ENCODE measurements at places on chromosomes 6 and 20.
A peak's percentile ranks its signal among the peaks of the same experiment; 100 is the strongest.

DNA sequence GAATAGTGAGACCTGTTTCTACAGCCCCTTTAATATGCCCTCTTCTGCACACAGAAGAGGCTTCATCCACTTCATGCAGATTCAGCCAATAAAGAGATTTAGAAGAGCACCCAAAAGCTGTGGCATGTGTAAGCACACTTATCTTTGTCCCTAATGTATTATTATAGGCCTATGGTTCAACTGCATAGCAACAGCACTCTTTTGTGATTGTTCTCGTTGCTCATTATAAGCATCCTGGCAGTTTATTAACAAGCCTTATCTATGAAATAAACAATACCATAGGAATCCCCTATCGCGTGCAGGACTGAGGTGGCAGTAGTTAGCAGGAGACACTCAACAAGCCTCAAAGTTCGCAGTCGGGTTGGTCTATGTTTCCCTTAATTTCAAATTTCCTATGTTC lies 138.5 kb upstream of the BEND6 start:
- no peak for DNase-seq

DNA sequence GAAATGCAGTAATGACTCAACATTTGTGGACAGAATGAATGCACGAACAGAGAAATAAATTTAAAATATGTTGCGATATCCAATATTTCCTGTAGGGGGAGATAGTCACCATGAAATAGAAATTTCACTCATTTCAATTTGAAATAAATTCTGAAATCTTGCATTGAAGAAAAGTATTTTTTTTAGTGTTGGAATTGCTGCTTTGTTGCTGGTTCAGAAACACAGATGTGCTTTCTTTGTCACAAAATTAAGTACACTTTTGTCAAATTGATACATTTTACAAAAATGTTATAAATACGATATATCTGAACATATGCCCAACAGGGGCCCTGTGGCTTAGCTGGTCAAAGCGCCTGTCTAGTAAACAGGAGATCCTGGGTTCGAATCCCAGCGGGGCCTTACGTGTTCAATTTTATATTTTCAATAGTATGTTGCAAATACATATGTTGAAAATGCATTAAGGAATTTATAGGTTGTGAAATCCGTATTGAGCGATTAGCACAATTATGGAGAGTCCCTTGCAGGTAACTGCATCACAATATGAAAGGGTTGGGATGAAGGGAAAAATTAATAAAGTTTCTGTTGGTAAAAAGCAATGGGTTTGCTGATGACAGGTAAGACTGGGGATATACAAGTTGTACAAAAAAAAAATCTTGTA lies 85.4 kb upstream of the PRSS16 start:
- no peak for DNase-seq

DNA sequence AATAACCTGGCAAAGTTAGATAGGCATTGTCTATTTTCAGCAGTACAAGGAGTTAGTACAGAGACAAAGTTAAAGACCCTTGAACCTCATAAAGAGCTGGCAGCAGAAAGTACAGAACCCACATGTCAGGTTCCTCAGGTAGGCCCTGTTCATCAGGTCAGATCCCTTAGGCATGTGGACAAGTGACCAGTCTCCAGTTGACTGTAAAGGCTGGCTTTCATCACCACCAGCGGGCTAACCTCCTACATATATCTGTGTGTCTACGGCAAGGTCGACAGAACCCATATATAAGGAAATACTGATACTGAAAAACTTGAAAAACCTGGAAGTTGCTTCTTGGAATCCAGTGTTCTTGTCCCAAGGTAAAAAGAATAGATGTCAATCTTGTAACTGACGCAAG lies 223.1 kb upstream of the SGK1 start:
- DNase-seq = no peak

- DNase-seq = peak; percentile 74
These were observed 170.2 kb downstream of the NFATC2 start for GRCh38 chr20:51372176-51372803.

DNA sequence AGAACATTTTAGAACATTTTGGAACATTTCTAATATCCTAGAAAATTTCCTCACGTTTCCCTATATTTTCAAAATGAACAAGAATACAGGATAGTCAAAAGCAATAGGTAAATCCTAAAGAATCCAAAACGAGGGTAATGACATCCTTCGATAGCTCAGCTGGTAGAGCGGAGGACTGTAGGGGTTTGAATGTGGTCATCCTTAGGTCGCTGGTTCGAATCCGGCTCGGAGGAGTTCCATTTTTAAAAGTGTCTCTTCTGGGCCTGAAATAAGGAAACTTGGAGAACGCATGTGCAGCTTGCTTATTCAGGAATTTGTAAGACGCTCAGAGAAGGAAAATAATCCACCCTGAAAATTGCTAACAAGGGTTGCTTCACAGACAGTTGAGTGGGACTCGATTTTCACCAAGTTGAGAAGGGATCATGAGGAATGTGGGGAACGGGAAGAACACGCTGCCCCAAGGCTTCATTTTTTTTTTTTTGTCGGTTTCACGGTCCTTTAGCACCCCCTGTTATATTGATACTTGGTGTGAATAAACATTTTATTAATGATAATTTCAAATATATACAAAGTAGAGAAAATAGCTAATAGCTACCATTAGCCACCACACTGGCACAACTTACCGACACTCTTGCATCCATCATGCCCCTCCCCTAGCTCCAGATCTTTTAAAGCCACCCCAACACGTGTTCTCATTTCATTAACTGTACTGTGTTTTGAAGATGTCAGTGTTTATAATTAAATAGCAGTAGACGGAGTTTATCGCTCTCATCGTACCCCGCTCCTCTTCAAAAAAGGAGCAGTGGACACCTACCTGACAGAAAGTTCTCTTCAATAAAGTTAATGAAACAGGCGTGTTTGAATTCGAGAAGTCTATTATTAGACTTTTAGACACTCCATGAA lies 1.8 kb upstream of the ABT1 start:
- no peak for DNase-seq

GRCh38 chr6:13261464-13261994 lies 66.8 kb downstream of the TBC1D7 start:
- DNase-seq = no peak

DNA sequence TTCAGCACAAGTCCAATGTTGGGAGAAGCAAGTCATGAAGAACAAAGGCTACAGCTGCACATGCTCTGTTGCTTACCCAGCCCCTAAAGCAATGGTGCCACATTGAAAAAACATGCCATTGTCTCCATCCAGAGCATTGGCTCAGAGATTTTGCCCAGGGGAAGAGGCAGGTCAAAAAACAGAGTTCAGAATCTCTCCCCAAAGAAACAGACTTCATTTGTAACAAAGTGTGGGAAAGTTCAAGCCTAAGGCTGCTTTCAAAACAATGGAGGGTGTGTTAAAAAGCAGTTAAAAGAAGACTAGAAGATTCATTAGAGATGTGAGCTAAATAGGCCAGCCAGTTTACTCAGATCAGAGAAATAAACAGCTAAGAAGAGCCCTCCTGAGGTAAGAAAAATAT lies 63.6 kb downstream of the DZANK1 start:
- DNase-seq = no peak

DNA sequence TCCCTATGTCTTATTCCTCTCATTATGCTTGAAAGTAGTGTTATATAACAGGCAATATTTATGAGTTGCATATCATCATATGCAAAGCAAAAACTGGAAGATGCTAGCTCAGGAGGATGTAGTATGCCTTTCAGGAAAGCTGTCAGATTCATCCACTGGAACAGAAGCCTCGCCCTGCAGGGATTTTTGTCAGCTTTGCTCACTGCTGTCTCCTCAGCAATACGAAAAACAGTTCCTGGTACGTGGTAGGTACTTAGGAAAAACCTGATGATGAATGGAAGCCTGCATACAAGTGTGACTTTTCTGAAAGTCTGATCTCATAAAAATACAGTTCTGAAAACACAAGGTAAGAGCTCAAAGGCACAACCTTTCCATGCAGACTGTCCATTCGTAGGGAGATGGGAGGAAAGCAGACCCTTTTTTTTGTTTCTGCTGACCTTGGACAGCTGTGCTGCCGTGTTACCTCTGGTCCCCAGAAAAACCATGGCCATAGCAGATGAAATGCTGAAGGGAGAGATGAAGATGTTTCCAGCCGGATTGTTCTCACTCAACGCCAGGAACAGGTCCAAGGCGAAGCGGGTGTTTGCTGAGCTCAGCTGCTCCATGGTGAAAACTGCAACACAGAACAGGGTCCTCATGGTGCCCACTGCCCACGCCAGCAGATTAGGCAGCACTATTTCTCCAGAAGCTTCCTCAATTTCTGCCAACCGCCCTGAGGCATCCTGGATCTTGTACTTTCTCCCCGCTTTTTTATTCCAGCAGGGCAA lies 1.5 kb downstream of the SERPINB1 start:
- no peak for DNase-seq

- DNase-seq = no peak
These were observed 109.5 kb upstream of the PMEPA1 start for GRCh38 chr20:57819291-57819690.

GRCh38 chr20:21517566-21518277 lies 3.9 kb upstream of the NKX2-2 start:
- DNase-seq = no peak

DNA sequence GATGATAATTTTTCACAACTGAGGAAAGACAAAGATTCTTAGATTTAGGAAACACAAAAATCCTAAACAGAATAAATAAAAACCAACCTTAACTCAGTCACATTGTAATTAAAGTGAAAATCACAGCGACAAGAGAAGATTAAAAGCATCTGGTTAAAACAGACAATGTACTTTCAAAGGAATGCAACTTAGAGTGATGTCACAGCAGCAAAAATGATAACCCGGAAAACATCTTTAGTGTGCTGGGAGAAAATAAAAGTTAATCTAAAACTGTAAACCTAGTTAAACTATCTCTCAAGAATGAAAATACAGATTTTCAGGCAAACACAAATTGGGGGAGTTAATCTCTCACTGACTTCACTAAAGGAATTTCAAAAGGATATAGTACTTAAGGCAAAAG lies 76.8 kb upstream of the OGFRL1 start:
- no peak for DNase-seq

DNA sequence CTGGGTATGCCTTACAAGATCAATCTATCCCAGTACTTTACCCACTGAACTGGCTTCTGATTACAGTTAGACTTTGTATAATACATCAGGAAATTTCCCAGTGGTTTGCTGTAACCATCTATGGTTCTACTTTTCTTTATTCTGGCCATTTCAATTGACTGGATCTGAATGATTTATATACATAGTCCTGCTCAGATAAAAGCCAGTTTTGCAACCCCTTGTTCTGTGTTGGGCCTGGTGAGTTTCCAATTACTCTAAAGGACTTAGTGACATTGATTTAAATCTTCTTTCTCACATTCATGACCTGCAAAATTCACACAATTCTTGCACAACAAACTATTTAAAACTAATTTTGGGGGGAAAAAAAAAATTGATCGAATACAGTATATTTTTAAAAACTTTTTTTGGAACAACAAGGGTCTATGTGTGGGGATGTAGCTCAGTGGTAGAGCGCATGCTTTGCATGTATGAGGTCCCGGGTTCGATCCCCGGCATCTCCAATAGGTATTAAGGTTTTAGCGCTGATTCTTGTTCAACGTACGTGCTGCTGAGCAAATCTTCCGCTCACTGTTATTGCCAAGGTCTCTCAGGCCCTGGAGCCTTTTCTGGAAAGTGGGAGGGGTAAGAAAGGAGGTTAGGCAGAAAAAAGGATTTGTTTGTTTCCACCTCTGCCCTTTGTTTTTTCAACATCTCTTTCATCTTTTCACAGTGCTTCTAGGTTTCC lies 117.5 kb downstream of the GPX5 start:
- no peak for DNase-seq

- DNase-seq = no peak
These were observed 159.4 kb downstream of the PHF3 start for GRCh38 chr6:63795006-63795405.

DNA sequence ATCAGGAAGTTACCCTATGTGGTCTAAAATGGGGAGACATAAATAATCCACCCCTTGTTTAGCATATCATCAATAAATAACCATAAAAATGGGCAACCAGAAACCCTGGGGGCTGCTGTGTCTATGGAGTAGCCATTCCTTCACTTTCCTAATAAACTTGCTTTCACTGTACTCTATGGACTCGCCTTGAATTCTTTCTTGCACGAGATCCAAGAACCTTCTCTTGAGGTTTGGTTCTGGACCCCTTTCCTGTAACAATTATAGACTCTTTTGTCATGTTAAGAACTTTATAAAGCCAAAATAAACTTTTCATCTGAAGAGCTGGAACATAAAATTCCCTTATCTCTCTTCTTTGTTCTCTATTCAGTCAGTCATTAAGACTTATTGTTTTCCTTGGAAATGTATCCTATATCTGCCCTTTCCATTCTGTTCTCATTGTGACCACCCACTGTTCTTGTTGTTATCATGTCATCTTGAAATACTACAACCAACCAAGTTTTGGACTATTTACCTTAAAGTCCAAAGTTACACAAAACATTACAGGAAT lies 29.3 kb upstream of the ZBTB24 start:
- DNase-seq = no peak

- peak; percentile 59 for DNase-seq
These were observed 10.4 kb upstream of the THBS2 start for GRCh38 chr6:169263836-169264608.

GRCh38 chr20:8404912-8405635 lies 273.0 kb downstream of the PLCB1 start:
- DNase-seq = no peak

DNA sequence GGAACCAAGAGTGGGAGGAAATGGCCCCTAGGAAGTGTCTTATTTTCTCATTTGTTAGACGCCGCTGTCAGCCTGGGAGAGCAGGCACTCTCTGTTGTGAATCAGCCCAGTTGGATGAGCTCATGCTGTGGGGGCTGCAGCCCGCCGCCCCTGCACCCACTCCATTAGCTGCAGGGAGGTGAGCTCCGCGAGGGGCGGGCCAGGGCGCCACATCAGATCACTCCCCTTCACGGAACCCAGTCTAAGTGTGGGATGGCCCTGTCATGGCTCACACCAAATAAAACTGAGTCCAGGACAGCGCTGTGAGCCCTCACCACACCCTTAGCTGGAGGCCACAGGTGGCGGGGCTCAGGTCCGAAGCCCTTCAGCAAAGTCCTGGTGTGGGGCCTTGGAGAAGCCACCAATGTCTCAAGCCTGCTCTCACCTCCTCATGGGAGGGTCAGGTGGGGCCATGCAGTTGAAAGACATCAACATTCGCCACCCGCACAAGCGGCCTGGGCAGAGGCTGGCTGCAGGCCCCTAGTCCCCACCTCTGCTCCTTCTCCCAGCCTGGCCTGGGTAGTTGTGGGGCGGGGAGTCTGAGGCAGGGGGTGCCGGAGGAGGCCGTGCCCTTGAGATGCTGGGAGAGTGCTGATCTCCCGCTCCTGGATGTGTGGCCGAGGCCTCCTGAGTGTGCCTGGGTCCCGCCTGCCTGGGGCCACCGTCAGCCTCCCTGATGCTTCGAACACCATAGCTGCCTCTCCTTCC lies 66.2 kb upstream of the SLCO4A1 start:
- DNase-seq = no peak

- DNase-seq = no peak
These were observed 76.3 kb downstream of the SLC22A23 start for GRCh38 chr6:3380344-3381232.

GRCh38 chr6:12813321-12813720 lies 96.8 kb downstream of the PHACTR1 start:
- DNase-seq = no peak

GRCh38 chr6:45562171-45562570 lies 184.4 kb upstream of the SUPT3H start:
- no peak for DNase-seq
